Fibroblast of lung (primary cell): ENCODE measurements at places on chromosomes 13 and 19.

DNA sequence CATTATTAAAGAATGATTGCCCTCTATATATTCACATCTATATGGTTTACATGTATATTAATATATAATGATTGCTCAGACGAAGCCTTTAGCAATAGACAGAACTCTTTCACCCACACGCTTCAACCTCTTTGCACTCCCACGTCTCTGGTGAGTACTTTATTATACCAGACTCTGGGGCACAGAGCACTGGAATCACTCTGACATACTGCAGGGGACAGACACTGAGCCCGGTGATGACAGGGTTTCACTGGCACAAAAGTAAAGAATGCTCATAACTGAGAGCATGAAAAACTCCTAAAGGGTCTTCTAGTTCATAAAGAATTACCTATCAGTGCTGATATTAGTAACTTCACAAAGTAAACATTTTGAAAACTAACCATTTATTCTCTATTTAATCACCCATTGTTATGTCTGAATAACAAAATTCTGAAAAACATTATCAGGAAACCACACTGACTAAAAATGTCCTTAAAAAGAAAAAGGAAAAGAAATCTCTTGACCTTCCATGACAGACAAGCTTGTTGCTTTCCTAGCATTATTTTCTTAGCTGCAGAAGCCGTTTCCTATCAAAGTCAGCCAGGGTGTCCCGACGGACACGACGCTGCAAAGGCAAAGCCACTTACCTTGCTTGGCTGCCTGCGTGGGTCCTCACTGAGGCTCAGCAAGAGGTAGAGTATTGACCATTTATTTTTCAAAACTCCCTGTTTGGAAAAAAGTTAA, 29.1 kb downstream of the TUBGCP3 start:
- H3K27me3 ChIP-seq: no peaks in the 10 kb centered on the region
- no peaks in the 10 kb centered on the region for H3K4me1 ChIP-seq
- no peak for DNase-seq
- no peak overlapping the region for H3K4me3 ChIP-seq
- no peak overlapping the region for H3K27ac ChIP-seq

DNA sequence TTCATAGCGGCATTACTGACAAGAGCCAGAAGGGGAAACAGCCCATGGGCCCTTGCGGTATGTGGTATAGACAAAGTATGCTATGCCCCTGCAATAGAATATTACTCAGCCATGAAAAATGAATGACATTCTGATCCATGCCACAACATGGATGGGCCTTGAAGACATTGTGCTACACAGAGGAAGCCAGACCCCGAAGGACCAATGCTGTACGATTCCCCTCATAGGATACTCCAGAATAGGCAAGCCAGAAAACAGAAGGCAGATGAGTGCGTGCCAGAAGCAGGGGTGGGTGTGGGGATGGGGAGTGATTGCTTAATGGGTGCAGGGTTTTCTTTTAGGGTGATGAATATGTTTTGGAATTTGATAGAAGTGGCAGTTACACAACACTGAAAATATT, 342.0 kb downstream of the TEX29 start:
- no peak overlapping the region for H3K27ac ChIP-seq
- H3K4me3 ChIP-seq: no peak overlapping the region
- DNase-seq: no peak
- no peaks in the 10 kb centered on the region for H3K27me3 ChIP-seq
- no peaks in the 10 kb centered on the region for H3K36me3 ChIP-seq
- no peaks in the 10 kb centered on the region for H3K4me1 ChIP-seq

GRCh38 chr13:29532116-29532515, 63.4 kb downstream of the SLC7A1 start:
- H3K27ac ChIP-seq: no peak overlapping the region
- peak; percentile 57 for DNase-seq
- H3K27me3 ChIP-seq: no peaks in the 10 kb centered on the region
- H3K4me3 ChIP-seq: no peak overlapping the region
- H3K36me3 ChIP-seq: peaks cover 9% of the 10 kb centered on the region

- no peaks in the 10 kb centered on the region for H3K27me3 ChIP-seq
- DNase-seq: no peak
- no peak overlapping the region for H3K4me3 ChIP-seq
- no peak overlapping the region for H3K27ac ChIP-seq
Measured at GRCh38 chr13:29294821-29295220, 300.7 kb downstream of the SLC7A1 start.

- peak; percentile 30 for DNase-seq
- H3K4me1 ChIP-seq: no peaks in the 10 kb centered on the region
- H3K27ac ChIP-seq: no peak overlapping the region
Measured at GRCh38 chr13:23159760-23160637, 20.8 kb upstream of the SGCG start.

- peaks cover 14% of the 10 kb centered on the region for H3K4me1 ChIP-seq
- DNase-seq: peak; percentile 98
- peaks cover 1% of the 10 kb centered on the region for H3K36me3 ChIP-seq
- peak overlapping the region; percentile 73 for H3K27ac ChIP-seq
Measured at GRCh38 chr13:45206340-45206739, 5.5 kb upstream of the KCTD4 start.

GRCh38 chr19:29193155-29193554, 19.8 kb downstream of the UQCRFS1 start:
- no peaks in the 10 kb centered on the region for H3K36me3 ChIP-seq
- H3K4me3 ChIP-seq: no peak overlapping the region
- no peak for DNase-seq
- no peaks in the 10 kb centered on the region for H3K27me3 ChIP-seq
- no peak overlapping the region for H3K27ac ChIP-seq
- H3K4me1 ChIP-seq: no peaks in the 10 kb centered on the region

DNA sequence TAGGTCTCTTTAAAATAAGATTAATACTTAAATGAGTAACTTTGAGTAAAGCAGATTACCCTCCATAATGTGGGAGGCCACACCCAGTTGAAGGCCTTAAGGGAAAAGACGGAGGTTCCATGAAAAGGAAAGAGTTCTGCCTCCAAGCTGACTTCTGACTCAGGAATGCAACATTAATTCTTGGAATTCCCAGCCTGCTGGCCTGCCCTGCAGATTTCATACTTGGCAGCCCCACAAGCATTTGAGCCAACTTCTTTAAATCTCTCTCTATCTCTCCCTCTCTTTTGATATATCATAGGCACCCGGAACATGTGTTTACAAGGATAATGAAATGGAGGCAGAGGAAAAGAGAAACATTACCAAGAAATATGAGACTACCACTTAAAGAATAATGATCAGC, 902.3 kb upstream of the MIR17HG start:
- H3K4me1 ChIP-seq: peaks cover 6% of the 10 kb centered on the region
- DNase-seq: peak; percentile 85
- H3K4me3 ChIP-seq: no peak overlapping the region
- no peaks in the 10 kb centered on the region for H3K36me3 ChIP-seq
- peak overlapping the region; percentile 11 for H3K27ac ChIP-seq

GRCh38 chr13:64910096-64910495, 2320.0 kb downstream of the PCDH9 start:
- no peak overlapping the region for H3K4me3 ChIP-seq
- no peaks in the 10 kb centered on the region for H3K4me1 ChIP-seq
- DNase-seq: no peak
- H3K36me3 ChIP-seq: no peaks in the 10 kb centered on the region

GRCh38 chr19:33340991-33341390, 32.5 kb upstream of the CEBPG start:
- H3K4me3 ChIP-seq: no peak overlapping the region
- no peaks in the 10 kb centered on the region for H3K4me1 ChIP-seq
- peaks cover 10% of the 10 kb centered on the region for H3K27me3 ChIP-seq
- DNase-seq: no peak
- no peak overlapping the region for H3K27ac ChIP-seq
- H3K36me3 ChIP-seq: no peaks in the 10 kb centered on the region

- no peak overlapping the region for H3K4me3 ChIP-seq
- no peaks in the 10 kb centered on the region for H3K36me3 ChIP-seq
- H3K4me1 ChIP-seq: no peaks in the 10 kb centered on the region
- DNase-seq: no peak
Measured at GRCh38 chr13:107190065-107190464, 622.1 kb upstream of the ARGLU1 start.

- peaks cover 8% of the 10 kb centered on the region for H3K4me1 ChIP-seq
- no peak overlapping the region for H3K27ac ChIP-seq
- no peaks in the 10 kb centered on the region for H3K36me3 ChIP-seq
- no peaks in the 10 kb centered on the region for H3K27me3 ChIP-seq
Measured at GRCh38 chr13:97542102-97542685, 108.2 kb downstream of the RAP2A start.

- H3K36me3 ChIP-seq: peaks cover 22% of the 10 kb centered on the region
- peaks cover 22% of the 10 kb centered on the region for H3K4me1 ChIP-seq
- H3K27me3 ChIP-seq: no peaks in the 10 kb centered on the region
- H3K4me3 ChIP-seq: peak overlapping the region; percentile 19
- peak overlapping the region; percentile 40 for H3K27ac ChIP-seq
- peak; percentile 97 for DNase-seq
Measured at GRCh38 chr13:113493315-113493951, 2.9 kb upstream of the DCUN1D2 start.

GRCh38 chr19:1387684-1388636, 4.3 kb downstream of the NDUFS7 start:
- no peaks in the 10 kb centered on the region for H3K4me1 ChIP-seq
- H3K27me3 ChIP-seq: no peaks in the 10 kb centered on the region
- no peak overlapping the region for H3K27ac ChIP-seq
- no peak for DNase-seq
- H3K4me3 ChIP-seq: no peak overlapping the region

GRCh38 chr13:40247845-40248244, 418.6 kb downstream of the FOXO1 start:
- H3K27me3 ChIP-seq: no peaks in the 10 kb centered on the region
- no peaks in the 10 kb centered on the region for H3K36me3 ChIP-seq
- no peak overlapping the region for H3K4me3 ChIP-seq
- peak; percentile 24 for DNase-seq

DNA sequence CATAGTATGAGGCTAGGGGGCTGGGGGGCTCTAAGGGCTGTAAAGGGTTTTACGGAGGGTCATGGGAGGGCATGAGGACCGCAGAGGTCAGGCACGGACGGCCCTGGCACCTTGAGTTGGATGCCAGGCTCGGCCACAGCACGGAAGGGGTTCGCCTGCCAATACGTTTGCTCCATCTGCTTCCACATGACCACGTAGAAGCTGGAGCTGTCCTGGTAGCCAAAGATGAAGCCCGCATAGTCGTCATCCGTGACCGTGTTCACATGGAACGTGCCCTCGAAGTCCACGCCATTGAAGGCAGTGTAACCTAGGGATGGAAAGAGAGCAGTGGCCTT, 6.4 kb downstream of the COMP start:
- DNase-seq: no peak
- no peaks in the 10 kb centered on the region for H3K4me1 ChIP-seq
- H3K4me3 ChIP-seq: no peak overlapping the region
- peaks cover 25% of the 10 kb centered on the region for H3K27me3 ChIP-seq

DNA sequence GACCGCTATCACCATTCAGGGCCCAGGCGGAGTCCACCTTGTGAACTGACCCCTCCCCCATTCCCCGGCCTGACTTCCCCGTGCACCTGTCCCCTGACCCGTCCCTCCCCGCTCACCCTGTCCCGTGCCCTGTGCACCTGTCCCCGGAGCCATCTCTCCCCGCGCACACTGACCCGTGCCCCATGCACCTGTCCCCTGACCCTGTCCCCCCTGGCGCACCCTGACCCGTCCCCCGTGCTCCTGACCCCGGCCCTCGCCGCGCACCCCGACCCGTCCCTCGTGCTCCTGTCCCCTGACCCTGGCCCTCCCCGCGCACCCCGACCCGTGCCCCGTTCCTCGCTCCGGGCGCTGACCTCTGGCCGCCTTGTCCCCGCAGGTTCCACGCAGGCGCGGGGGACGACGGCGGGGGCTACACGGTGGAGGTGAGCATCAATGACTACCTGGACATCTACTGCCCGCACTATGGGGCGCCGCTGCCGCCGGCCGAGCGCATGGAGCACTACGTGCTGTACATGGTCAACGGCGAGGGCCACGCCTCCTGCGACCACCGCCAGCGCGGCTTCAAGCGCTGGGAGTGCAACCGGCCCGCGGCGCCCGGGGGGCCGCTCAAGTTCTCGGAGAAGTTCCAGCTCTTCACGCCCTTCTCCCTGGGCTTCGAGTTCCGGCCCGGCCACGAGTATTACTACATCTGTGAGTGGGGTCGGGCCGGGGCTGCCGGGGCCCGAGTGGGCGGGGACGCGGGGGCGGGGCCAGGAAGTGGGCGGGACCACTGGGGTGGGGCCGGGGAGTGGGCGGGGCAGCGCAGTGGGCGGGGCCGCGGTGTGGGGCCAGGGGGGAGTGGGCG, 9.7 kb downstream of the EFNA2 start:
- H3K36me3 ChIP-seq: no peaks in the 10 kb centered on the region
- no peak for DNase-seq
- H3K4me1 ChIP-seq: no peaks in the 10 kb centered on the region
- no peak overlapping the region for H3K4me3 ChIP-seq
